ENCODE measurements at places on chromosomes 1 and 21.

GRCh38 chr1:33043267-33044092, 6.8 kb upstream of the AK2 start:
- no peak overlapping the region for H3K4me3 ChIP-seq
- H3K27ac ChIP-seq = no peak overlapping the region
- no peaks in the 10 kb centered on the region for H3K36me3 ChIP-seq
- no peak for DNase-seq
- no peaks in the 10 kb centered on the region for H3K27me3 ChIP-seq
- H3K4me1 ChIP-seq = no peaks in the 10 kb centered on the region

GRCh38 chr1:4058122-4058521, 158.1 kb upstream of the C1orf174 start:
- H3K36me3 ChIP-seq = no peaks in the 10 kb centered on the region
- H3K27me3 ChIP-seq = peaks cover 28% of the 10 kb centered on the region
- no peaks in the 10 kb centered on the region for H3K4me1 ChIP-seq
- H3K27ac ChIP-seq = no peak overlapping the region

GRCh38 chr1:230113593-230114236, 46.7 kb downstream of the GALNT2 start:
- no peaks in the 10 kb centered on the region for H3K27me3 ChIP-seq
- no peak overlapping the region for H3K4me3 ChIP-seq
- no peaks in the 10 kb centered on the region for H3K4me1 ChIP-seq
- DNase-seq = no peak
- no peak overlapping the region for H3K27ac ChIP-seq

DNA sequence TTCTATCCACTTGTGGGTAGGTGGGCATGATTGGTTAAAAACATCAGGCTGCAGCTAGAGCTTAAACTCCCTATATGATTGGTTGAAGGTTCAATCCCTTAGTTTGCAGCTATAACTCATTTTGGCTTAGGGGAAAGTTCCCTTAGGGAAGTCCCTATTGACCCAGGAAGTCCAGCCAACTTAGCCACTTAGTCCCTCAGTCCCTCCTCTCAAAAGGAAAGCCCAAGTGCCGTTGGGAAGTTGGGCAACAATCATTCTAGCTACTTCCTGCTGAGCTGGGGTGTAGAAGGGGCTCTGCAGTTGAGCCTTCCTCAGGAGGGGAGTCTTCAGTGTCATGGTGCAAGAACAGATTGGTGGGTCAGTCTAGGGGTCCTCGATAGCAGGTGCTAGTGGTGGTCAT, 12.2 kb downstream of the MSTO1 start:
- DNase-seq = no peak
- H3K4me1 ChIP-seq = no peaks in the 10 kb centered on the region
- no peaks in the 10 kb centered on the region for H3K27me3 ChIP-seq
- no peak overlapping the region for H3K4me3 ChIP-seq

DNA sequence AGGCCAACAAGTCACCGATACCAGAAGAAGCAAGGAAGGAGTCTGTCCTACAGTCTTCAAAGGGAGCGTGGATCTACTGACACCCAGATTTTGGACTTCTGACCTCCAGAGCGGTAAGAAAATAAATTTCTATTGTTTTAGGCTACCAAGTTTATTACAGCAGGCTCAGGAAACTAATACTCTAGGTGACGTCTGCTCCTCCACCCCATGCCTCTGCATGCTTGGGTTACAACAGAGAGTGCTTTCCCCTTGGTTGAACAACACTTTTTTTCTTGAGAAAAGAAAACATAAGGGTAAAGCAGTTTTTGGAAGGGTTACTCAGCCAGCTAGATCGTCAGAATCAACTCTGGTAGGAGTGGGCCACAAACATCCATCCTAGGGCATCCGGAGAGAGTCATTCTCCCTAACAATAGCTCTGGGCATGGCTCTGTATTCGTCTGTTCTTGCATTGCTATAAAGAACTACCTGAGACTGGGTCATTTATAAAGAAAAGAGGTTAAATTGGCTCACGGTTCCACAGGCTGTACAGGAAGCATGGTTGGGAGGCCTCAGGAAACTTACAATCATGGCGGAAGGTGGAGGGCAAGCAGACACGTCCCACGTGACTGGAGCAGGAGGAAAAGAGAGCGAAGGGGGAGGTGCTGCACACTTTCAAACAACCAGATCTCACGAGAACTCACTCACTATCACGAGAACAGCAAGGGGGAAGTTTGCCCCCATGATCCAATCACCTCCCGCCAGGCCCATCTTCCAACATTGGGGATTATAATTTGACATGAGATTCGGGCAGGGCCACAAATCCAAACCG, 22.2 kb upstream of the DNAJC11 start:
- no peaks in the 10 kb centered on the region for H3K36me3 ChIP-seq
- no peaks in the 10 kb centered on the region for H3K4me1 ChIP-seq
- no peak for DNase-seq
- no peak overlapping the region for H3K27ac ChIP-seq

DNA sequence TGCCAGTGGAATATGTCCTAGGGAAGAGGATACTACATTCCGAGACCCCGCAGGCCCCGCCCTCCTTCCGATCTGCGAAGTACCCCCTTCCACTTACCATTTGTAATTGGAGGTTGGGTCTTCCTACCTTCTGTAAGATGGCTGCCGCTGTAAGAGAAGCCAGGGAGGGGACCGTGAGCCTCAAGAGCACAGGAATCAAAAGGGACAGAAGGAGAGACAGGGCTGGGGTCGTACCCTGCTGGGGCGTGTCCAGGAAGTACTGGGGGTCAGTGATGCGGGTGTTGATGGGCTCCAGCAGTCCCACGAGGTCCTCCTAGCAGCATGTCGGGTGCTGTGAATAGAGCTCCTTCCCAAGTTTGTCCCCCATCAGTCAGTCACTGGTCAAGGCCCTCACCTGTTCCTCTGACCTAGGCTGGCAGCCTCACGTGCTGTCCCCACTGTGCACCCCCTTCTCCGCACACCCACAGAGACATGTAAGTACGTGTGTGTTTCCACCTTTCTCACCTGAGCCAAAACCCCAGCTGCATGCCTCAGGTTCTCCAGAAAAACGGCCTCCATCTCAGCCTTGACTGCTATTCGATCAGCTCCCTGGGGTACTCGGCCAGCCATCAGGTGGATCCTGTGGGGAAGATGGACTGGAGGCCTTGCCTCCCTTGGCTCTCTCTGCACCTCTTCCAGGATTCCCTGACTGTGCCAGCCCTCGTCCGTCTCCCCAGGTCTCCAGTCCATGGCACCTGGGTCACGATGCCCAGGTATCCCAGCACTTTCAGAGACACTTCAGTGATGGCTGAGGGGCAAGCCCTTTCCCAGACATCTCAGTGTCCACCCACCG, 1.8 kb downstream of the HYI start:
- H3K4me3 ChIP-seq = no peak overlapping the region
- peaks cover 21% of the 10 kb centered on the region for H3K4me1 ChIP-seq
- DNase-seq = no peak
- H3K27ac ChIP-seq = no peak overlapping the region
- H3K36me3 ChIP-seq = peaks cover 33% of the 10 kb centered on the region

GRCh38 chr1:62989497-62989896, 205.6 kb downstream of the ATG4C start:
- H3K27me3 ChIP-seq = no peaks in the 10 kb centered on the region
- no peak overlapping the region for H3K27ac ChIP-seq
- H3K4me1 ChIP-seq = no peaks in the 10 kb centered on the region
- H3K4me3 ChIP-seq = no peak overlapping the region
- no peaks in the 10 kb centered on the region for H3K36me3 ChIP-seq

- DNase-seq = no peak
- no peaks in the 10 kb centered on the region for H3K36me3 ChIP-seq
- peaks cover 4% of the 10 kb centered on the region for H3K4me1 ChIP-seq
- H3K27ac ChIP-seq = no peak overlapping the region
Measured at GRCh38 chr1:173300061-173301044, 93.2 kb upstream of the TNFSF4 start.

- no peak overlapping the region for H3K4me3 ChIP-seq
- no peak overlapping the region for H3K27ac ChIP-seq
- H3K36me3 ChIP-seq = no peaks in the 10 kb centered on the region
Measured at GRCh38 chr1:47711848-47712492, 274.1 kb downstream of the FOXD2 start.

DNA sequence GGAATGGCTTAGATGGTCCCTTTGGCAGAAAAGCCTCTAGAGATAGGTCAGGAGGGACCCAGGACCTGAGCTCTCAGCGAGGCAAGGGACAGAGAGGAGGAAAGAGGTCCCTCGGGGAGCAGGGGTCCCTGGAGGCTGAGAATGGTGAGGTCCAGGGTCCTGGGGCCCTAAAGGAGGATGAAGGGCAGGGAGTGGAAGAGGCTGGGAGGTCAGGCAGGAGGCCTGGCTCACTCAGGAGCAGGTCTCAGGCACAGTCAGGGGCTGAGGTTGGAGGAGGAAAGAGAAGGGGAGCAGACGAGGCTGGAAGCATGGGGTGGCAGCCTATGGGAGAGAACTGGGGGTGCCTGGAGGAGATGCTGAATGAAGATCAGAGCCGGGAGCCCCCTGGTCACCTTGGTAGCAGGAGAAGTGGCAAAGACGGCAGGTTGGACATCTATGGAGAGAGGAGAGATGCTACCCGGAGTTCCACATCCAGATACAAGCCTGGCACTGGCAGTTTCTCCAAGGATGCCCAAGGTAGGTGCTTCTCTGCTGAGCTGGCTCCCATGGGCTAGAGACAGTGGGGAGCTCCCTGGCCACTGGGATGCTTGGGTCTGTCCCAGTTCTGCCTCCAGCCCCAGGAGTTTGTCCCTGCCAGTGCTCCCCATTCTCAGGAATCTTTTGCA, 22.6 kb downstream of the IGFN1 start:
- no peak overlapping the region for H3K27ac ChIP-seq
- DNase-seq = no peak
- no peaks in the 10 kb centered on the region for H3K36me3 ChIP-seq
- H3K4me1 ChIP-seq = no peaks in the 10 kb centered on the region

Measured in T-cell (primary cell).